CD4-positive, alpha-beta memory T cell (primary cell): ENCODE measurements at places on chromosomes 4 and X. TPM values are rescaled to one million over a fixed set of nuclear protein-coding genes. Genes with fewer than 3 reads are reported as not detected.

PABPC4L gene
- total RNA-seq = not detected

WAS gene
- 110 TPM for total RNA-seq

POU3F4 gene
- total RNA-seq = not detected

FGF5 gene
- 0.06 TPM for total RNA-seq

LRCH2 gene
- not detected for total RNA-seq

CPEB2 gene
- total RNA-seq = 15.7 TPM

SOWAHB gene
- total RNA-seq = not detected

P2RY4 gene
- total RNA-seq = not detected

ZMAT1 gene
- 39.1 TPM for total RNA-seq

SPANXD gene
- total RNA-seq = not detected

IQCM gene
- not detected for total RNA-seq

TBC1D8B gene
- total RNA-seq = 3.8 TPM

NEXMIF gene
- 1.2 TPM for total RNA-seq

FGFBP2 gene
- total RNA-seq = not detected

TSPAN5 gene
- total RNA-seq = 17.4 TPM
